DND-41 (cell line): ENCODE measurements at places on chromosomes 4 and X.

GRCh38 chrX:74529311-74529710 lies 85.1 kb downstream of the RLIM start:
- no peak for DNase-seq

DNA sequence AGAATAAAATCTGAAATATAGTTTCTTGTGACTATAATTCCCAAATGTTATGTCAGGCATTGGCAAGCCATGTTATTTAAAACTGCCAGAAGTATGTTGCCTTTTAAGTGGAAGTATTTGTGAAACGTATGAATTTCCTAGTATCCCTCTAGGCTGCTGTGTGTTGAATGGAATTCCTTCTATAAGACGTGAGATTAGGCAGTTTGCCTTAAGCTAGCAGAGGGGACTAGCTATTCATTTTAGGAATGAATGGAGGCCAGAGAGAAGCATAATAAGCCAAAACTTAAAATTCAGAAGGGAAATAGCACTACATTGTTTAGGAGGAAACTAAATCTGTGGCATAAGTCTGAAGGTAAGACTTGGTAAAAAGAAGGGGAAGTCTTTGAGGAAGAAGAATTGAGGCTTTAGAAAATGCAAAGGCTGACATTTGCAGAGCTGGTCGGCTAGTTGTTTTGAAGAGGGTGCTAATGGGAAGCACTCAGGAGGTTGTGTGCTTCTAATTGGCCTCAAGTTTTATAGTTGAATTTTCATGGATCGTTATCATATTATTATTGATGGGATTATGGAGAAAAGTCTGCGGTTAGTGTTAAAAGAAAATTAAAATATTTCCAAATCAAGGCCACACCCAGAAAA lies 57.1 kb downstream of the TMEM131L start:
- DNase-seq = no peak

DNA sequence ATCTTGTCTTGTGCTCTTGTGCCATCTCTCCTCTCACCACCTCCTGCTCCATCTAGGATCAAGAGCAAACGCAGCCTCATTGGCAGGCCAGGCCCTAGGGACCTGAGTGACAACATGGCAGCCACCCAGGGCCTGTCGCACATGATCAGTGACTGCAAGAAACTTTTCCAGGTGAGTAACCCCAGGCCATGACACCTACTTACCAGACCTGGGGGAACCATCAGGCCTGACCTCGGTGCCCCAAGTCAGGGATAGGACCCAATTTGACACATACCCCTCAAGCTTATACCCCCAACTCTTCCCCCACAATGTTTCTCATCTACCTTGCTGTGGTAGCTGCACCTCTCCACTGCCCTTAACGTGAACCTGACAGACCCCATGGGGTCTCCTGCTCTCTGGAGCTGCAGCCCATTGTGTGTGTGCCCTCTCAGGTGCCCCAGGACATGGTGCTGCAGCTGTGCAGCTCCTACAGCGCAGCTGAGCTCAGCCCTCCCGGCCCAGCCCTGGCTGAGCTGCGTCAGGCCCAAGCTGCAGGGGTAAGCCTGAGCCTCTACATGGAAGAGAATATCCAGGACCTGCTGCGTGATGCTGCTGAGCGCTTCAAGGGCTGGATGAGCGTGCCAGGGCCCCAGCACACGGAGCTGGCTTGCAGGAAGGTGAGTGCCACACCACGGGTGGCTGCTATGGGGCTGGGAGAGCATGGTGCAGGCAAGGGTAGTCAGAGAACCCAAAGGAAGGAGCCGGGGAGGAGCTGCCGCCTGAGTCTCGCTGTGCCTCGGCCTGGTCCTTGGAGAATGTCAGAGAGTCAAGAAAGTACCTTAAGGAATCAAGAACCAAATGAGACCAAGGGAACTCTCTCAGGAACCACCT lies 74.8 kb downstream of the STARD8 start:
- DNase-seq = no peak

DNA sequence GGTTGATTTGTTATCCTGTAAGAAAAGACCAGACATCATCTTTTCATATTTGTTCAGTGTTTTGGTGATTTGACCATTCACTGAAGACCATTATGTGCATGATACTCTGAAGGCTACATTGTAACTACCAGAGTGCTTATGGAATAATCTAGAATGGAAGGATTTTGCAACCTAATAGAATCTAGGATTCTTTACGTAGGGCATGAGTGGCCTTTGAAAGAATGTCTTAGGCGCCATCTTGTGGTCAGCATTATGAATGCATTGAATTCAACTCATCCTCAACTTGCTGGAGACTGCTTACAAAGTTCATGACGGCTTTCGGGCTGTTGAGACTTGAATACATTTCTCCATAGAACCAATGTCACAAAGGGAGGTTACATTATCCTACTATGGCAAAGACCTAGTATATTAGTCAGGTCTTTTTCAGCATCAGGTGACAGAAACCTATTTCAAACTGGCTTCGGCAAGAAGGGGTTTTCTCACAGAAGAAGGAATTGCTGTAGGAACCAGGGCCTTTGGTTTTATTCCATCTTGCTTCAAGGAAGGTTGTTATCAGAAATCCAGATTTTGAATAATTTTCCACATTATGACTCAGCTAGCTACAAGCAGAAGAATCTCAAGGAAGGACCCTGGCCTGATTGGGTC lies 104.1 kb downstream of the GPAT3 start:
- peak; percentile 57 for DNase-seq

GRCh38 chr4:41455206-41455605 lies 82.8 kb upstream of the LIMCH1 start:
- DNase-seq = no peak

GRCh38 chr4:84614891-84615290 lies 32.0 kb downstream of the CDS1 start:
- DNase-seq = no peak

DNA sequence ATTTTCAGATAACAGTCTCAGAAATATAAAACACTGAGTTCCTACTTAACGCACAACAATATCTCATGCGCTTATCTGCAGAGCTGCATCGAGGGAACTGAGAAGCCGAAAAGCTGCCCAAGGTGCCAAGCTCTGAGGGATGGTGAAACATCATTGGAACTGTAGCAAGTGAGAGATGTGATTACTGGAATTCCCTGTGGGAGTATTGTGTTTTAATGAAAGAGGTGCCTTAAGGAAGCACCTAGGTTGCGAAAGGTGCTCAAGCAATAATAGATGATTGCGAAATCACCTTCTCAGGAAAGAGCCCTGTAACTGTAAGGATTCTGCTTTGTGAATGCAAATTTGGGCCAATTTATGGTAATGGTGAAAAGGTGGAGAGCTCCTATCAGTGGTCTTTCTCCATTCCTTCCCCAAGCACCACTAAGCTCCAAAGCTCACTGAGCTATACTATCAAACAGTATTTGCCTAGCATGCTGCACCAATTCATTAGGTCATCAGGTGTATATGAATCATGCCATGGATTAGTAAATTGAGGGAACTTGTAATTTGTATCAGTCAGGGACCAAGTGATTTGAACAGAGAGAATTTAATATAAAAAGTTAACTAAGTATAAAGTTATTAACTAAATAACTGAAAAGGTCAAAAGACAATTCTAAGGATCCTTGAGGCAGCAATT lies 59.0 kb upstream of the ATP8A1 start:
- no peak for DNase-seq

- peak; percentile 12 for DNase-seq
Observed at GRCh38 chrX:107549504-107549903, 78.8 kb upstream of the PRPS1 start.

DNA sequence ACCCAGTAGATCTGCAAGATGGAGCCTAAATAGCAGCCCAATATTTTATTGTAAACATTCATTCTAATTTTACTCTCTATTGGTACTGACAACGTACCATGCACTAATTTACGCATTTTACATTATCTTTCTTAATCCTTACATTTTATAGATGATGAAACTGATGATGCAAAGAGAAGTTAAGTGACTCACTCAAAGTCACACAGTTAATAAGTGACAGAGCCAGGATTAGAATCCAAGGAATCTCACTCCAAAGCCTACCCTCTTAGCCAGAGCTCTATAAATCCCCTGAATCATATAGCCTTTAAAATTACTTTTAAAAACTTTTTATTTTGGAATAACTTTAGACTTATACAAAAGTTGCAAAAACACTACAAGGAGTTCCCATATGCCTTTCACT lies 37.6 kb downstream of the PHKA1 start:
- DNase-seq = no peak

DNA sequence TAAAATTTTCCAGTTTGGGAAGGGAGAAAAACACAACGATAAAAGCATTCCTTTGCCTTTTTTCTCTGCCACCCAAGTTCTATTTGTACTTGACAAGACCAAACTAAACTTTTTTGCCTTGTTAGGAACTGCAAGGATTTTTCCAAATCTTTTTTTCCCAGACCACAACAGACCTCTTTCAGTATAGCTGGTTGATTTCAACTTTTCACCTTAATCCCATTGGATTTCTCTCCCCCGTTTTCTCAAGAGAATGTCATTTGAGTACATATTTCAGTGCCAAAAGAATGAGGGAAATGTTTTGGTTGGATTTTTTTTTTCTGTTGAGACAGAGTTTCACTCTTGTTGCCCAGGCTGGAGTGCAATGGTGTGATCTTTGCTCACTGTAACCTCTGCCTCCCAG lies 18.5 kb upstream of the SGMS2 start:
- DNase-seq = no peak

- DNase-seq = no peak
Observed at GRCh38 chr4:109945056-109945455, 32.4 kb downstream of the EGF start.

DNA sequence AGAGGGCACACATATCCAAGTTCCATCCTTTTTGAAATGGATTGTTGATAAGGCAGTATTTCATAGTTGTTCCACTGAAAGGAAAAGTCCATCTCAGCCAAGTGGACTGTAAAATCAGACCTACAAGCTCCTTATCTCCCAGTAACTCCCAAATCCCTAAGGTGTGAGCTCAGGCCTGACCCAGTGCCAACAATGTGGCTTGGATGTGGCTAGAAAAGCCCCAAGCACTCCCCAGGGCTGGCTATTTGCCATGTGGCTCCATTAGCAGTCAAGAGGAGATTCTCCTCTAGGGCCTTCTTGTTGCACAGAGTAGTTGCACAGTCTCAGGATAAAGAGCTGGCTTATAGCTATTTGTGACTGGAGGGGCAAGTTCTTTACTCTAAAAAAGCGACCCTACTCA lies 25.0 kb upstream of the DGKK start:
- no peak for DNase-seq

GRCh38 chr4:174999407-174999806 lies 81.2 kb downstream of the ADAM29 start:
- DNase-seq = no peak

- no peak for DNase-seq
Observed at GRCh38 chr4:24802648-24803047, 7.3 kb downstream of the SOD3 start.

- no peak for DNase-seq
Observed at GRCh38 chrX:19595043-19595677, 79.9 kb upstream of the MAP3K15 start.

GRCh38 chr4:74230902-74231499 lies 73.1 kb downstream of the MTHFD2L start:
- no peak for DNase-seq

GRCh38 chrX:109782994-109783700 lies 50.1 kb upstream of the ACSL4 start:
- no peak for DNase-seq

GRCh38 chr4:185445209-185445608 lies 19.4 kb upstream of the UFSP2 start:
- DNase-seq = no peak

- DNase-seq = no peak
Observed at GRCh38 chrX:129361576-129361975, 161.7 kb downstream of the SMARCA1 start.

GRCh38 chr4:154757713-154758112 lies 13.9 kb downstream of the LRAT start:
- no peak for DNase-seq

GRCh38 chr4:47619691-47620090 lies 134.6 kb downstream of the ATP10D start:
- DNase-seq = no peak

DNA sequence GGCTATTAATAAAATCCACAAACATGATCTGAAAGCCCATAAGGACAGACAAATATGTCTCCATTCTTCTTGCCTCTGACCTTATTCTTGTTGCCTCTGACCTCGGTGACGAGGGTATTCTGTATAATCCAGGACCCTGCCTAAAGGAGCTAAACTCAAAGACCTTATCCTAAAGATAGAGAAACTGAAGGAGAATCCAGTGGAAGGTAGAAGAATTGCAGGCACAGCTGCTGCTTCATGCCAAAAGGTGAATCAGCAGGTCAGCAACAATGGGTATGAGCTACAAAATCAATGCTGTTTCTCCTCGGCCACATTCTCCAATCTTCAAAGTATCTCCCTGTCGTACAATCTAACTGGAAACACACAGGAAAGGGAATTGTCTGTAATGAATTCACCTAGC lies 71.4 kb downstream of the INTS6L start:
- DNase-seq = no peak

DNA sequence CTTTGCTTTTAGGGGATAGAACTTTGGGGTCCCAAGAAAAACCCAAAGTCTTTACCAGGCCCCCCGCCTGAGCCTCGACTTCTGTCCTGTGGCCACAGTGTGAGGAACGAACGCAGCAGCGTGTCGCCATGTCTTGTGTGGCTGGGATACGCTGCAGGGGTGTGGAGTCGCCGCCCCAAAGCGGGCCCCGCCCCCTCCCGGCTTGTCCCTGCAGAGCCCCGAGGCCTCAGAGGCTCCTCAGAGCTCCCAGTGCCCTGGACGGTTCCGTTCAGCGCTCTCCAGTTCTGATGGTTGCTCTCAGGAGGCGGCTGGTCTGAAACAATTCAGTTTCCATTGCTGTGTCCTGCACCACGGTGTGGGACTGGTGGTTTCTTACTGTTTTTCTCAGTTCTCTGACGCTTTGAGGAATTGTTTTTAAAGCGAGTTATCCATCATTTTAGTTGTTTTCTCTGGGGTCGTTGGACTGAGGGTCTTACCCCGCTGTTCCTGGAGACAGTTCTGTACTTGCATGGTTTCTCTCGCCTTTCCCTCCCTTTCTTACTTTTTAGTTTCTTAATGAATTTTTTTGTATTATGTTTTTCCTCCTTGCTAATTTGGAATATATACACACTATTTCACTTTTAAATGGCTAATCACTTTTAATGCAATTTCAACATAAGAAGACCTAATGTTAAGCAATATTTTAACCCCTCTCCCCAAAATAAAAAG lies 1.6 kb upstream of the IDUA start:
- no peak for DNase-seq

DNA sequence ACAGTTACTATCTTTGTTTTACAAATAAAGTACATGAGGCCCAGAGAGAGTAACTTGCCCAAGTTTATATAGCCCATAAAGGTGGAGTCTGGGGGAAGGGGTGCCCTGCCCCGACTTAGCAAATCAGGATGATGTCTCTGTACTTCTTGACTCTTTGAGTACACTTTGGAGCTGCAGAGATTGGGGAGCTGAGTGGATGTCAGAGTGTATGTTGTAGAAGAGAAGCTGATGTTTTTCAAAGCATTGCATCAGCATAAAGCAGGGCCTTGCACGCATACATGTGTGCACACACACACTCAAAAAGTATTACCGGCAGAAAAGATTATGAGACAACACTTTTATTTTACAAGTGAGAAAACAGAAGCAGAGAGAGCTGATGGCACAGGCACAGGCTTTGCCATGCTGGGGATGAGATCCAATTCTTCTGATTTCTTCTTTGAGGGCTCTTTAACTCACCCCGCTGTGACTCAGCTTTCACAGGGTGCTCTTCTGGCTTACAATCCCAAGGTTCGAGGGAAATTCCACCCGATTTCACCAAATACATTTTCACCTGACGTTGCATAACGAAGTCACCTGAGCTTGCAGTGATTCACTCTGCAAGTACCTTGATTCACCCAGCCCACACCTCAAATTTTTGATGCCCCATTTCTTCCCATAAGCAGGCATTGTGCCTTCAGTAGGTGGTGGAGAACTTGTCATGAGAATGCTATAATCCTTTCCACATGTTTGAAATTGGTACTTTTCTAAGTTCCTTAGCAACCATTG lies 292.8 kb upstream of the BOD1L1 start:
- DNase-seq = no peak
